ENCODE measurements at places on chromosomes 6 and 20.

DNA sequence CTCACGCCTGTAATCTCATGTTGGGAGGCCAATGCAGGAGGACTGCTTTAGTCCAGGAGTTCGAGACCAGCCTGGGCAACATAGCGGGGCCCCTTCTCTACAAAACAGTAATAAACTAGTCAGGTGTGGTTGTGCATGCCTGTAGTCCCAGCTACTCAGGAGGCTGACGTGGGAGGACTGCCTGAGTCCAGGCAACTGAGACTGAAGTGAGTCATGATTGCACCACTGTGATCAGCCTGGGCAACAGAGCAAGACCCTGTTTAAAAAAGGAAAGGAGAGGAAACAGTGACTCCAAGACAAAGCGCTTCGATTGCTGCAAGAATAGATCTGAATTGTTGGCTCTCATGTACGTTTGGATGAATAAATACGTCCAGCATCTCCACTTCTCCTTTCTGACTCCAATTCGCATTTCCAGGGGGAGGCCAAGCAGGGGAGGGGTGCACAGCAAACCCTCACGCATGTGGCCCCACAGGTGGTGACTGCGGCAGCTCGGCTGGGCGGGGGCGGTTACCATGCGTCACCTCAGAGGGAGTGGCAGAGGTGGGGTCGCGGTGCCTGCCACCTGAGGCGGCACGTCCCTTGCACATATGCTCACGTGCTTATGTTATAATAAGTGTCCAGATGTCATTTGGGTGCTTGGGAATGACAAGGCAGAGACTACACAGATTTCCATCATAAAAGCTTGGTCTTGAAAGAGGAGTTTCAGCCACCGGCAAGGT, 95.1 kb upstream of the MPC1 start:
- no peak for DNase-seq

GRCh38 chr6:126307849-126308248, 32.1 kb upstream of the CENPW start:
- DNase-seq: no peak

DNA sequence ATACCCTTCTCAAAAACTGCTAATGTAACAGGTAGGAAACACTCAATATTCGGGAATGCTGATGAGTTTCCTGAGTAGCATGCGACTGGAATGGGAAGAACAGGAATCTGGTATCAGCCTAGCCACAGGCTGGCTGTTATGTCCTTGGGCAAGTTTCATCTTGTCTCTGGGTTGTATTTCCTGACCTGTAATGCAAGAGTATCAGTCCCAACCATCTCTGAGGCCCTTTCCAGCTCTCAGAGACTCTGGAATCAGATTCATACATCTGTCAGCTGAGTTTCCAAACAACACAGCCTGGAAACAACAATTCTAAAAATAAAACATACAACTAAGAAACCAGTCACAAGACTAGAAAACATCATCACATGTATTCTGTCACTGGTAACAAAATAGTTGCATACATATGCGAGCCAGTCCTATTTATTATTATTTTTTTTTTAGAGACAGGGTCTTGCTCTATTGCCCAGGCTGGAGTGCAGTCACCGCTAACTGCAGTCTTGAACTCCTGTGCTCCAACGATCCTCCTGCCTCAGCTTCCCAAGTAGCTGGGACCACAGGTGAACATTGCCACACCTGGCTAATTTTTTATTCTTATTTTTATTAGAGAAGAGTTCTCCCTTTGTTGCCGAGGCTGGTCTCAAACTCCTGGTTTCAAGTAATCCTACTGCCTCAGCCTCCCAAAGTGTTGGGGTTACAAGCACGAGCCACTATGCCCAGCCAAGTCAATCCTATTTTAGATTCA, 16.7 kb upstream of the TFAP2A start:
- no peak for DNase-seq

GRCh38 chr20:38129248-38129865, 35.7 kb downstream of the TGM2 start:
- no peak for DNase-seq

DNA sequence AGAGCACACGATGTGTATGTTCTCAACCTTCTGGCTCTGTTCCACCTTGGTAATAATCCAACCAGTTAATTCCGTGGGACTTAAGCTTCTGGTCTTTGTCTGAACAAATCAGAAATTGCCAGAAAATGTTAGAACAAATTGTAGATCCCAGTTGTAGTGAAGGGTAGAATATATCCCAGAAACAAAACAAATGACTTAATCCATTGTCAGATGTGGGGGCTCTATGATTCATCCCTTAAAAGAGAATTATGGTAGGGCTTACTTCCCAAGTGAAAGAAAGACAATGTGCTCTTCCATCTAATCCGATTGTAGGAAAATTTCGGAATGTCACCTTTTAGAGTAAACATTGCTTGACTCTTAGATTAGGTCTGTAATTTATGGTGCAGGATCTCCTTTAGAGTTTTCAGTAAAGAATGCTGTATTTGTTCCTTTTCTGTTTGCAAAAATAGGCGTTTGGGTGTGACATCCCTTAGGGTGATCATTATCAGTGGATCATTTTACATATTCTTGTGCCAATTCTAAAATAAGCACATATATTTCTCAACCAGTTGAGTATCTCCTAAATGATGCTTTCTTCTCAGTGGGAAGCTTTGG, 234.5 kb upstream of the ZNF217 start:
- no peak for DNase-seq

DNA sequence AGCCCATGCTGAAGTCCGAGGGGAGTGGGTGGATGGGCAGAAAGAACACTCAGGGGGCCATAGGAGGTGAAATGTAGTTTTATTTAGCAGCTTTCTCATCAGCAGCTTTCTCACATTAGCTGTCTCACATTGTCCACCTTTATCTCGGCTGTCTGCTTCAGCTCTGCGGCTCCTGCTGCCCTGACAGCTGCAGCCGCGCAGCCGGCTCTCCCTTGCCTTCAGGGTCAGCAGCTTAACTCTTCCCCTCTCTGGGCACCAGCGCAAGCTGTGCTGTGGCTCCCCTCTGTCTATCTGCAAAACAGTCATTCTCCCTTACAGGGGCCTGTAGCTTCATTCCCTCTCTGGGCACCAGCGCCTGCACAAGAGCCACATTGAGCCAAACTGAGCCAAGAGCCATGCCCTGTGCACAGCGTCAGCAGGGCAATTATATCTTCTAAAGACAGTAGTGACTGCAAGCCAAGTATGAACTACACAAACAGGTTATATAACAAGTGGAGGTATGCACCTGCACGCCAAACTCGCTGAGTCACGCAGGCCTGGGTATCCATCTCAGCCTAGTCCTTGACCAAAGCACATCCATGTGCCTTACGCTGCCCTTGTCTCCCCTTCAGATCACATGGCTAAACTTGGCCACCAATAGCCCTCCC, 198.8 kb downstream of the EYA2 start:
- no peak for DNase-seq

DNA sequence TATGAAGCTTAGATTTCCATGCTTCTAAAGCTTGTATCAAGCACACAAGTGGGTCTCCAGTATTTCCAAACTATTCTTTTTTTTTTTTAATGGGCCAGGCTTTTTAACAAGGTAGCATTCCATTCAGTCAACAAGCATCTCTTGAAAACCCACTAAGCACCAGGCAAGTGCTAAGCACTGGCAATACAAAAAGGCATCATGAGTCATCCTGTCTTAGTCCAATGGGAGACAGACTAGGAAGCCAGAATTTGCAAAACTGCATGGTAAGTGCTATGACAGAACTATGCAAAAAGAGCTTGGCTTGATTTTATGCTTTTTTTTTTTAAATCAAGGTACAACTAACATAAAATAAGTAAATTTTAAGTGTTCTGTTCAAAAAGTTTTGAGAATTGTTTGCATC, 109.3 kb upstream of the DST start:
- DNase-seq: no peak

- DNase-seq: no peak
These were observed 17.4 kb downstream of the SCGN start for GRCh38 chr6:25669413-25669812.

DNA sequence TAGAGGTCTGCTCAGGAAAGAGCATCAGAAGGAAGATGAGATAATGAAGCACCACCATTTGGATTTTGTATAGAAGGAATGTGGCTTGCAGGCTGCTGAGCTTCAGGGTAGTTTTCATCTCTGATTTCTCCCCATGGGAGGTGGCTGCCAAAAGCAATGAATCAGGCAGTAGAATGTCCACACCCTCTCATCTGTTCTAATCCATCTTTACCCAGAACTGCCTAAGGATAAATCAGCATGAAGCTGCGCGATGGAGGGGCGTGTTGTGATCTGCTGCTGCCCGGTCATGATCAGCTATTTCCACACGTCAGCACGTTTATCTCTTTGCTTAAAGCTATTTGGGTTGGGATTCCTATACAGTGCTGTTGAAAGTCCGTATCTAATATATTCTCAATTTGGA, 295.4 kb downstream of the FOXA2 start:
- no peak for DNase-seq

DNA sequence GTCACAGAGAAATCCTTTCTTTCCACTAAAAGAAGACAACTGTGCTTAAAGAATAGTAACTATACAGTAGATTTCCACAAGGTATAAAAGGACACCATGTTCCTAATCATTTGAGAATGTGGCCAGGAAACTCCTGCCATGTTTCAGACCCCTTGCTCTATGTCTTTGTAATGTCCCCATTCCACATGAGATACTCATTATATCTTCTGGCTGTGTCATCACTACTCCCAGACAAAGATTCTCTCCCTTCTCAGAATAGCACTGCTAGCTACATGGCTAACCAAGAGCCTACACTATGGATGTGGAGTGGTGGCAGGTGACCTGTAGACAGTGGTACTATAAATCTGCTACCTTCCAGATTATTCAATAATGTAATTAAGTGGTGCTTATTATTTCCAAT, 218.1 kb upstream of the MCHR2 start:
- DNase-seq: no peak

DNA sequence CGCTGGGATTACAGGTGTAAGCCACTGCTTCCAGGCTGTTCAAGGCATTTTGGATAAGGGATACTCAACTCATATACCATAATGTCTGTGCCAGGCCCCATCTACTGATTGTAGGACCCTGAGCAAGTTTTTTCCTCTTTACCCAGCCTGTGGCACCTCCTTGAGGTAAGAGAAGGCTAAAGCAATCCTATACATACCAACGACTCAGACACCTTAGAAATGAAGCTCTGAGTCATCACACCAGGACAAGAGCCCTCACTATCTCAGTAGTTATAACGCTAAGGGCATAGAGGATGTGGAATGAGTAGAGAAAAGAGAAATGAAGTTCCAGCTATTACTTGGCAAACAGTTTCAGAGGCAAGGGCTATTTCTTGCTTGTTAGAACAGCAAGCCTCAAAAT, 16.9 kb downstream of the NDRG3 start:
- DNase-seq: no peak

GRCh38 chr6:142378138-142378875, 76.5 kb downstream of the ADGRG6 start:
- no peak for DNase-seq

GRCh38 chr6:14674867-14675648, 557.5 kb downstream of the CD83 start:
- DNase-seq: no peak

- no peak for DNase-seq
These were observed 155.2 kb downstream of the SCML4 start for GRCh38 chr6:107668743-107669474.

DNA sequence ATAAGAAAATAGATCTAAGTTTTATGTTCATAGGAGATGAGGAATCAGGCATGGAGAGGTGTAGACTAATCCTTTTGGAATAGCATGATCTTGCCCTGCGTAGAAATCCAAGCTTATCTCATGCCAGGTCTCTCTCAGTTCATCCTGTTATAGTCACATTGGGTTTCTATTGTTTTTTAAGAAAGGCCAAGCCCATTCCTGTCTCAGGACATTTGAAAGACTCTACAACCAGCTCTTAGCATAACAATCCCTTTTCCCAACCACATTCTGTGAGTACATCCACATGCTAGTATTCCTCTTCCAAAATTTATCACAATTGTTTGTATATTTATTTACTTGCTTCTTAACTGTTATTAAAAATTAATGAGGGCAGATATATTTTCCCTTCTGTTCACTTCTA, 130.3 kb downstream of the MMUT start:
- DNase-seq: no peak

DNA sequence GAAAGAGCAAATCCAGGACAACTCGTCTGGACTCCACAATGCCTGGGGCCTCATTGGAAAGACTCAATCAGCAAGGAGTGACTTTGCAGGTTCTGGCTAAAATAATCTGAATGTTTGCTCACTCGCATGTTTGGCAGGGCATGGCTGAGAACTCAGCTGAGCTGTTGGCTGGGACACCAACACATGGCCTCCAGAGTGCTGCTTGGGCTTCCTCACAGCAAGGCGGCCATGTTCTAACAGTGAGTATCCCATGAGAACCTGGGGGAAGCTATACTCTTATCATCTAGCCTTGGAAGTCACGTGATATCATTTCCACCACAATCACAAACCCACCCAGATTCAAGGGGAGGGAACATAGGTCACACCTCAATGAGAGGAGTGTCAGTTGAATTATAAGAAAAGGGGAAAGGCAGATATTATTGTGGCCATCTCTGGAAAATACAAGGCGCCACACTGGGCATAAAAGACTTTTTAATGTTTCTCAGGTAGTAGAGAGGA, 23.1 kb upstream of the SHLD1 start:
- no peak for DNase-seq

DNA sequence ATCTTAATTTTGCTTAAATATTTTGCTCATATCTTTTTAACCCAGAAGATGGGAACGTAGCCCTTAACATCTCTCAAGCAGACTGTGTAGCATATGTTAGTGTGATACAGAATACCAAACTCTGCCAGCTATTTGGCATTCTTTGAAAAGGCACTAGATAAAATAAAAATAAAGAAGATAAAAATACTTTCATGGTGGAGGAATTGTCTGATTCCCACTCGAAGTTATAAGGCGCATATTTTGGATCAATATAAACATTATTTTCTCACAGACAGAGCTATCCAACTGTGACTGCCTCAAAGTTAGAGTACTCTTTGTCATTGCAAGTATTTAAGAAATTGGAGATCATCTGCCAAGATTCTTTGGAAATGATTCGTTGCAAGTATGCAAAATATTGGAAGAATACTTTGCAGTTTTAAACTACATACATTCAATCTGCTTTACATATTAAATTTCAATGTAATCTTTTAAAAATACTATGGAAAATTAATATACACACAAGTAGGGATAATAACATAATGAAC, 10.8 kb upstream of the EEF1E1 start:
- no peak for DNase-seq

DNA sequence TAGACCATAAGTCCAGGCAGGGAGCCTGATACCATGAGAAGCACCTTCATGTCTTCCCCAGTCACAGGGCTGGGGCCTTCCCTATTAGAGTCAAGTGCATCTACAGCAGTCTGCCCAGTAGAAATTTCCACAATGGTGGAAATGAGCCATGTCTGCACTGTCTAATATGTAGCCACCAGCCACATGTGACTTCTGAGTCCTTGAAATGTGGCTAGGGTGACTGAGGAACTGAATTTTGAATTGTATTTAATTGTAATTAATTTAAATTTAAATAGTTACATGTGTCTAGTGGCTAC, 300.2 kb downstream of the CLIC5 start:
- no peak for DNase-seq

GRCh38 chr6:145147559-145147958, 587.8 kb downstream of the EPM2A start:
- no peak for DNase-seq

Measured in CD4-positive, alpha-beta T cell treated with Interferon alpha-2 for 1 hour (primary cell).